ENCODE measurements at places on chromosomes 3 and 15. TPM values are rescaled to one million over a fixed set of nuclear protein-coding genes. Genes with fewer than 3 reads are reported as not detected.

DNA sequence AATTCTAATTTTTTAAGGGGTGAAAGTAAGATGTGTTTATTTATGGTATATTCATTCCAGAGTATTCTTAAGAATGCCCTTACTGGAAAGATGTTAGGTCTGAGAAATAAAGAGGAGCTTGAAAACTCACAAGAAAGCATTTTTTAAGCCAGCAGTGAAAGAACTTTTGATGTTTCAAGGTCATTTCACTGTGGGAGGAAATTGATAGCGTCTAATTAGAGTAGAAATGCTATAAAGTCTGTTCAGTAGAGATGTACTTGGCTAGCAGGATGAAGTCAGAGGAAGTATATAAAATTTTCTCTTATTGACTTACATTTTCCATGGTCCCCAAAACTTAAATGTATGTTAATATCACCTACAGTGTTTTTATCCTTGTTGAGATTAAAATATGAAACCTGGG, 354.6 kb downstream of the CNTN6 start:
- no peak for DNase-seq

DNA sequence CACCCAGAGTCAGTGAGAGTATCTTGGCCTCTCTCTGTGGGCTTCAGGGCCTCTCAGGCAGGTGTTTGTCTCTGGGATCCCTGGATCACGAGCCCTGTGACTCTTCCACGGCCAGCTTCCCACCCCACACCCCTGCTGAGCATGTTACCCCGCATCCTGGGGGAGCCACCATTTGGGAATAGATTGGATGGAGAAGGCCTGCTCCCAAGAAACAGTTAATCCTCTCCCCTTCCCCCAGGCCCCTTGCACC, 15.5 kb upstream of the SRP14 start:
- DNase-seq = no peak

- no peak for DNase-seq
Measured at GRCh38 chr3:28334552-28334951, 14.0 kb upstream of the ZCWPW2 start.

Gene SPATA16
- not detected for total RNA-seq

GRCh38 chr15:100947760-100948429, 28.7 kb downstream of the LRRK1 start:
- DNase-seq = no peak

Gene NTRK3
- total RNA-seq = not detected

GRCh38 chr15:54772663-54773062, 424.1 kb downstream of the RSL24D1 start:
- no peak for DNase-seq

DNA sequence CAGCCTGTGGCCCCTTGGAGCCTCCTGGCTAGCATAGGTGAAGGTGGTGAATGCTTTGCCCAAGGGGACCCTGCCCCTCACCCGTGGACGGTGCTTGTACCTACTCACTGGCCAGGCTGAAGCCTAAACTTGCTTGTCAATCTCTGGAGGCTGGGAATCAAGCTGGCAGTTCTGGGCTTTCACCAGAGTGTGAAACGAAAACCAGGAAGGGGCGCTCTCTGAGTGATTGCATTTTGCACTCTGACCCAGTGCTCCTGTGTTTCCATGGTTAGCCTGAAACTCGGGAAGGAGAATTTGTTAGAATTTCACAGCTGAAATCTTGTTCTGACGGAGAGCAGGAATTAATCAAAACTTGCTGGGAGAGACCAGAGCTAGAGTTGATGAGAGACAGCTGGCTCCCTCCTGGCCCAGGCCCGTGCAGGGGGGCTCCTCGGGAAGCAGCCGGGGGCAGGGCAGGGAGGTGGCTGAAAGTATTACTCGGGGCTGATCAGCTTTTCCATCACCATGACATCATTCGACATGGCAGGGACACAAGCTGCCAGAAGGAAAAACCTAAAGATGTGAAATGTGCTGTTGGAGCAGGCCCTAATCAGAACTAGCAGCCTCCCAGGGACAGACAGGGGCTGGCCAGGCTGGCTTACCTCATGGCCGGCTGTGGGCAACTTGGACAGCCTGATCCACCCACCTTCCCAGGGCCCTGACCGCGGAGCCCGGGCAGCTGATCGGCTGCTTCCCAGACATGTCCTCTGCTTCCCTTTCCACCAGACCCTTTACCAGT, 323.6 kb upstream of the CTDSPL start:
- no peak for DNase-seq

GRCh38 chr3:130459944-130460343, 57.0 kb upstream of the COL6A6 start:
- DNase-seq = no peak

All from activated CD8-positive, alpha-beta memory T cell treated with anti-CD3 and anti-CD28 coated beads, Interleukin-2, amount 10 ng/mL, durations not matched to agents 7 days and 5 days (primary cell).